ENCODE measurements at places on chromosomes 4 and X.

- DNase-seq = no peak
These were observed 31.0 kb downstream of the PRPS1 start for GRCh38 chrX:107659286-107659685.

GRCh38 chr4:6804082-6804752, 21.7 kb downstream of the KIAA0232 start:
- no peak for DNase-seq

- no peak for DNase-seq
These were observed 36.4 kb downstream of the TMEM154 start for GRCh38 chr4:152643153-152644035.

DNA sequence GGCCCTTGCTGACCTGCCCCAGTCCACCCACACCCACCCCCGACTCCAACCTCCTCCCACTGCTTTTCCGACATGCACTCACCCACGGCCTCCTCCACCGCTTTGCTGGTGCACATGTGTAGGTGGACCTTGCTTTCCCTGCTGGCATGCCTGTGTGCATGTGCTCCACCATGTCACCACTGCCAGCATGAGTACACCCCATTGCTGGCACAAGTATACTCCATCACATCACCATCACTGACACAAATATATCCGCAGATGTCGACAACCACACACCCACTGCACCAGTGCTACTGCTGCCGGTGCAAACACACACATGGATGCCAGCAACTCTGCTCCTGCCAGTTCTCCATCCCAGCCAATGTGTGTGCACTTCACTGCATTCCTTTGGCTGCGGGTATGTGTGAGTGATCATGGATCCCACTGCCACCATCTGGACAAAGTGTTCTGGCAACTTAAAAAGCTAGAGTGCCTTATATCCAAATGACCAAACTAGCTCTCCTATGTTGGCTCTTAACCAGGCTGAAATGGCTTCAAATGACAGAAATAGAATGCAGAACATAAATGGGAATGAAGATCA, 1072.3 kb downstream of the RAPGEF2 start:
- no peak for DNase-seq

DNA sequence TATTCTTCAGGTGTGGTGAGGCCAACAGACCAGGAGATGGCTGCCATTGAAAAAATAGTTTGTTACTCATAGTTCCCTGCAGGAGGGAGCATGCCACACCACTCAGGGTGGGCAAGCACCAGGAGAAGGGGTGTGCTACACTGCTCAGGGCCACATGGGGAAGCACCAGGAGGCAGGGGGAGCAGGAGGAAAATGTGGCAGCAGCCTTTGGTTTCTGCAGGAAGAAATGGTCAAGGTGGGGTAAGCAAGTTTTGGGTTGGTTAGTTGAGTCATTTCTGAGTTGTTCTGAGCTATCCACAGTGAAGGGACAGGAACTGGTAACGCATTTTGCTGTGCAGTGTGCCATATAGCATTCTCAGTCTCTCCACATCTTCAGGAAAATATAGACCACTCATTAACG, 23.8 kb downstream of the FGFBP1 start:
- no peak for DNase-seq

GRCh38 chrX:119706616-119707015, 13.6 kb upstream of the SEPTIN6 start:
- no peak for DNase-seq

- DNase-seq = no peak
These were observed 191.0 kb downstream of the CCSER1 start for GRCh38 chr4:90318193-90318592.

DNA sequence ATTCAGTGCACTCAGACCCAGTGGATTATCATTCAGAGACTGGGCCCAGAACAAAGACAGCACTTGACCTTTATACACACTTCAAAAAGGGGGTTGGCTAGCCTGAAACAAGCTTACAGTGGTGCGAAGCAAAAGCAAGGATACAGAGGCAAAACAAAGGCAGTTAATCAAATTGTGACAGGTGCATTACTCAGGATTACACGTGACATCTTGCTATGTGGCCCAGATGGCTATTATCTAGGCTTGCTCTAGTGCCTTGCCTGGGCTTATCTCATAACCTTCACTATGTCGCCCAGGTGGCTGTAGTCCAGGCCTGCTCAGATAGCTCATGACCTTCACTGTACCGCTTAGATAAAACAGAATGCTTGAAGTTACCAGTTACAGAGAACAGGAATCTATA, 1092.1 kb upstream of the PRKX start:
- DNase-seq = no peak

DNA sequence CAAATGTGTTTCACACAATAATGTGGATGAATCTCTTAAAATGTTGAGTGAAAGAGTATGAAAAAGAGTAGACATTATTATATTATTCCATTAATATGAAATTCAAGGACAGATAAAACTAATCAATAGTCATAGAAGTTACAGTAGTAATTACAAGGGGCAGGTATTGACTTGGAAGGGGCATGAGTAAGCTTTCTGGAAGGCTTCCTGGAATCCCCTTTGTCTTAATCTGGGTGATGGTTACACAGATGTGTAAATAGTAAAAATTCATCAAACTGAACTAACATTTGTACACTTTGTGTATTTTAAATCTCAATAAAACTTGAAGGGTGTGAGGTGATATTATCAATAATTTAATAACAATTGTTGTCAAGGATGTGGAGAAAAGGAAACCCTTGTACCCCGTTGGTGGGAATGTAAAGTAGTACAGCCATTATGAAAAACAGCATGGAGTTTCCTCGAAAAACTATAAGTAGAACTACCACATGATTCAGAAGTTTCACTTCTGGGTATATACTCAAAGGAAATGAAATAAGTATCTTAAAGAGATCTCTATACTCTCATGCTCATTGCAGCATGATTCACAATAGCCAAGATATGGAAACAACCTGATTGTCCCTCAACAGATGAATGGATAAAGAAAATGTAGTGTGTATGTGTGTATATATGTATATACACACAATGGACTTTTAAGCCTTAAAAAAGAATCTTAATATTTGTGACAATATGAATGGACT, 96.9 kb upstream of the MID1IP1 start:
- DNase-seq = no peak

GRCh38 chr4:4726051-4726450, 133.4 kb upstream of the MSX1 start:
- DNase-seq = no peak

DNA sequence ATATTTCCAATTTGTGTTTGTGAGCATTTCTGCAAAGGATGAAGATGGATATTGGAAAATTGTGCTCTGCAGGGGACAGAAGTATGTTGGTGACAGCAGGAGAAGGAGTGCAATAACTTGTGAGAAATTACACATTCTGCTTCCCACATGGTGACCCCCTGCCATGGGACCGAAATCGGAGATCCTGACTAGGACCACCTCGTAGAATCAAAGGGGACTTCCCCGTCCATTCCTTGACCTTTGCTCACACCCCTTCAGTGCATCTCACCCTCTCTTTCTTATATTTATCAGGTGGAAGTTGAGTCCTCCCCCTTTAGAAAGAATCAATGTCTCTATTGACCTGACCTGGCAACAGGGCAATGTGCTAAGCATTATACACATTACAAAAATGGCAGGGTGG, 118.9 kb upstream of the GPC4 start:
- no peak for DNase-seq

GRCh38 chr4:4470208-4470607, 71.6 kb downstream of the STX18 start:
- DNase-seq = no peak

GRCh38 chrX:42869659-42870476, 91.9 kb upstream of the PPP1R2C start:
- DNase-seq = no peak

GRCh38 chrX:116449156-116449555, 12.8 kb downstream of the SLC6A14 start:
- no peak for DNase-seq

DNA sequence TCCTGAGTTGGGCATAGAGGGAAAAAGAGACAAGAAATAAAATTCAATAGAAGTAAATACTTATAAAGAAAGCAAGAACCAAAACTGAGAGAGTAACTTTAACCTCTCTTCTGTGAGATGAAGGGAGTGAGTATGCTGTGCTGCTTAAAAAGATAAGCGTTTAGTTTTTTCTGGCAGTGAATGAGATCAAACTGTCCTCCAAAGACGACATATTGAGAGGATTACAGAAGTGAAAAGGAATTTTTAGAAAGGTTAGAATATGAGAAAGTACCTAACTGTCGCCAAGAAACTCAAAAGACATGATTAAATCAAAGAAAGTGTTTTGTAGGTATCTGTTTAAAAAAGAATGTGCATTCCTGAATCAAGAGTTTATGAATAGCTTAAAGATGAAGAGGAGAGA, 16.0 kb downstream of the GAB1 start:
- DNase-seq = no peak

DNA sequence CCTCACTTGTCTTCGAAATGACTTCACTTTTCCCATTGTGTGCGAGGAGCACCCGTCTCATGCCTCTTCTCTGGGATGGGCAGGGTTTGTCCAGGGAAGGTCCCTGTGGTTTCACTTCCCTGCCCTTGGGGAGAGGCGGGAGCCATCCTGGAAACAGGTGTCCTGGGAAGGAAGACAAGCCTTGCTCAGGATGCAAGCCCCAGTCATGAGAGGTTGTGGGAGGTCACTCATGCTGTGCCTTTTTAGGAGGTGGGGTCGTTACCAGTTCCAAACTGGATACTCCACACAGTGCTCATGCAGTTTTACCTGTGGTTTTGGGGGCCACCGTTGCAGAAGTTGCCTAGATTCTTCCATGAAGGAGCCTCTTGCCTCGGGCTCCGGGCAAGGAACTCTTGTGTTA, 3.8 kb downstream of the RGS12 start:
- DNase-seq = no peak

GRCh38 chr4:84710548-84710947, 127.6 kb downstream of the CDS1 start:
- no peak for DNase-seq

DNA sequence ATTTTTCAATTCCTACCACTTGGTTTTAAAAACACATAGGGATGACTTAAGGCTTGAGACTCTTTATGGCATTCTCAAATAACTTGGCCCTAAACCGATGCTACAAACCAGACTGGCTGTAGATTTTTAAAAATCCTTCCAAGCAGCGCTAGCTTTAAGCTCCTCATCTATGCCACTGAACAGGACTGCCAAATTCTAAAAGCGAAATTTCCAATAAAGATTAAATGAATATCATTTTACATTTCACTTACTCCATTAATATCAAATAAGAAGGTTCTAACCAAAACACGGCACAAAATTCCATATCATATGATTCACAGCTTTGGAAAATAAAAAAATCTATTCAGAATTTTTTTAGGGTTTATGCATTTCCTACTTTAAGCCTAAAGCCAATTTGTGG, 134.2 kb downstream of the FANCB start:
- no peak for DNase-seq

DNA sequence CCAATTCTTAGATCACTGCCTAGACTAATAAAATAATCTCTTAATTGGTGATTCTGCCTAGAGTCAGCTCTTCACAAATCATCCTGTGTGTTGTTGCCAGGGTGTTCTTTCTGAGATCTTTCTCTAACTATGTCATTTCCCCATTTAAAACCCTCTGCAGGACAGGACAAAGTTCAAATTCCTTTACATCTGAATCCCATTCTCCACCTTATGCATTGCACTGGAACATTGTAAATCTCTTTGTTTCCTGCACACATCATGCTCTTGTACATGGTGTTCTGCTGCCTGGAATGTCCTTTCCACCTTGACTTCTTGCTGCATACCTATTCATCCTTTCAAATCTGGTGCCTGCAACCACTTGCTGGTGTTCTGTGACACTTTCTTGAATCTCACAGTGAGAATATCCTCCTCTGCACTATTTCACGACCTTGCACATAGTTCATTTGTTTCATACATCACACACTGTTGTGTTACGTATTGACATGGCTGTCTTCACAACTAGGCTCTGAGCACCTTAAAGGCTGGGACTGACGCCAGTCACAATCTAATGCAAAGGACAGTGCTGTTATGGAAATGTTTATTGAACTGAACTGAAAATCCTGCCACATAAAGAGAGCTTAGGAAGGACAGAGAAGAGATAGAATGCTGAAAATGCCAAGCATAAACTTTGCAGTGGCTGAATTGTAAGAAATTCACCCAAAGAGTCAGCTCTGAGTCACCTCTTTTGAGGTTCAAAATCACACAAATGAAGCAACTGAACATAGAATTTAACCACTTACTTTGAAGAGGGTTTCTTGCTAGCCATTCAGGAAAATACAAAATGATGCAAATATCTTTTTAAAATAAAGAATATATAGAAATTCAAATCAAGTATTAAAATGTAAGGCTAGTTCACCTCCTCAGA, 26.4 kb upstream of the SMIM14 start:
- no peak for DNase-seq

GRCh38 chrX:118353081-118353850, 7.4 kb downstream of the WDR44 start:
- no peak for DNase-seq

DNA sequence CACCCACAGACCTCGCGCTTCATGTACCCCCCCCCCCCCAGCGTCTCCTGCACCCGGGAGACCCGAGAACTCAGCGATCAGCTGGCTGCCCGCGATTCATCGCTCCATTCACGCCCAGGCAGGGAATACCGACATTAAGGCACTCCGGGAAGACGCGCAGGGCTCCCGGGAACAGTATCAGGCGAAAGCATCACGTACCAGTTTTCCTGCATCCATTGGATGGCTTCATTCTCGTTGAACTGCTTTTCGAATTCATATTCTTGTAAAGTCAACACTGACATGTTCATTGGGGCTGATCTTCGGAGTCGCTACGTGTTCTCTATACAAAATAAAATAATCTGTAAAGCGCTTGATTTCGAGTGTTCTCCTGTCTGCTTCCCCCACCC, 373 bp downstream of the ELOVL6 start:
- no peak for DNase-seq

DNA sequence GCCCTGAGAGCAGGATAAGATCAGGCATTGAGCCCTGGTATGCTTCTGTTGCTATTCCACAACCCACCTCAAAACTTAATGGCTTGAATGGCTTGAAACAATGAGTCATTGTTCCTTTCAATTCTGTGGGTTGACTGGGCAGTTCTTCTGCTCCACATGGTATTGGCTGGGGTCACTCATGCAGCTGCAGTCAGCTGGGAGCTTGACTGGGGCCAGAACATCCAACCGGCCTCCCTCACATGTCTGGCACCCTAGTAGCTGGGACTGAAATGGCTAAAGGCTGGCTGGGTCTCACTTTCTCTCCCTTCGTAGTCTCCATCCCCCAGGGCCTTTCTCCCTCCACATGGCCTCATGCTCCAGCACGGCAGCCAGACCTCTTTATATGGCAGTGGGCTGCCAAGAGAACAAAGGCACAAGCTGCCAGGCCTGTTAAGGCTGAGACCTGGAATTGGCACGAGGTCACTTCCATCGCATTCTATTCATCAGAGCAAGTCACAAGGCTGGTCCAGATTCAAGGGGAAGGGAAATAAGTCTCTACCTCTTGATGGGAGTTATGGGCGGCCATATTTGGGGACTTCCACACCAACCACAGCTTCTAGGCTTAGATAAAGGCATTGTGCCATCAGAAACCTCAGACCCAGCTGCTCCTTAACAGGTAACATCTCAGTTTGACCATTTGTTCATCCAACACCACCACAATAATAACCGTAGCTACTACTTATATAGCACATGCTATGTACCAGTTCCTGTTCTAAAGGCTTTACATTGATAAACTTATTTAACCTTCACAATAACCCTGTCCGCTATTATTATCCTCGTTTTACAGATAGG, 159.7 kb upstream of the ATP6AP2 start:
- no peak for DNase-seq
